ENCODE measurements at places on chromosomes 6 and 20. TPM values are rescaled to one million over a fixed set of nuclear protein-coding genes. Genes with fewer than 3 reads are reported as not detected.

DNA sequence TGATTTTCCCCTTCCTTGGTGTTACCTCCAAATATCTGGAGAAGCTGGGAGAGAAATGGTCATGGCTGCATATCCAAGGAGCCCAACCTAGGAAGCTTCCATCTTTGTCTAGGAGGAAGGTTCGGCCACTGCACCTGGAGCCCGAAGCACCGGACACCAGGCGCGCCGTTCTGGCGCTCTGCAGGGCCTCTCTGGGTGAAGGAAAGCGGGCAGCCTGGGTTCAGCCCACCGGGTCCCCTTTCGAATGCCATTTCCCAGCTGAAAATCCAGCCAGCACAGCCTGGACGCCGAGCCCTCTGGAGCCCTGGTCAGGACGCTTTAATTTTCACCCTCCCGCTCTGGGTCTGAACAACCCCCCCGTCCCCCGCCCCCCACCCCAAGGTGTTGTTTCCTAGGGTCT, 1.2 kb downstream of the LINC00237 start:
- no peak overlapping the region for H3K4me3 ChIP-seq
- H3K36me3 ChIP-seq: no peaks in the 10 kb centered on the region
- DNase-seq: no peak
- H3K27me3 ChIP-seq: peaks cover 13% of the 10 kb centered on the region

DNA sequence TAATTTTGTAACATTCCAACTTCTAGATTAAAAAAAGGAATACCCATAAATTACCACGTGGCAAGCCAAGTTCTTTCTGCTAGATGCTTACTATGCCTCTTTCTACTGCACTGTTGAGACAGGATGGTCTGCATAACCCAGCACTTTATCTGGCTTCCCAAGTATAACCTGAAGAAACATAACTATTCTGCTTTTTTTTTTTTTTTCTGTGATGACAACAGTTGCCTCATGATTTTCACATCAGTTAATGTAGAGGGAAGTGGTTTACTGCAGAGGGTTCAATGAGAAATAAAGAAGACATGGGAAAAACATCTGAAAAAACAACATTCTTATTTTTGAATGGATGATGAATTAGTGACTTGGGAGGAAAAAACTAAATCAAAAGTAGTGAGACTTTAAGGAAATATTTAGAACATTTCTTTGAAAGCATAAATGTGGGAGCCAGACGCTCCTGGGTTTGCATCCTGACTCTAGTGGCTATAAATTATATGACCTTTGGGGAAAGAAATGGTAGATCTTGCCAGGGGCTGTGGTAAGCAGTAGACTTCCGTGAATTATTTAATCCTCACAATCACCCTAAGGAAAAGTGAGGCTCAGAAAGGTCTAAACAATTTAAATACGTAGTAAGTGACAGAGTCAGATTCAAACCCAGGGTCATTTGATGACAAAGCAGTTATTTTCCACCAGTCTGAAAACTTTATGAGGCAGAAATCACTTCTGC, 230.7 kb downstream of the PHACTR1 start:
- no peaks in the 10 kb centered on the region for H3K27me3 ChIP-seq
- no peaks in the 10 kb centered on the region for H3K36me3 ChIP-seq
- H3K4me1 ChIP-seq: no peaks in the 10 kb centered on the region
- DNase-seq: no peak
- H3K4me3 ChIP-seq: no peak overlapping the region

DNA sequence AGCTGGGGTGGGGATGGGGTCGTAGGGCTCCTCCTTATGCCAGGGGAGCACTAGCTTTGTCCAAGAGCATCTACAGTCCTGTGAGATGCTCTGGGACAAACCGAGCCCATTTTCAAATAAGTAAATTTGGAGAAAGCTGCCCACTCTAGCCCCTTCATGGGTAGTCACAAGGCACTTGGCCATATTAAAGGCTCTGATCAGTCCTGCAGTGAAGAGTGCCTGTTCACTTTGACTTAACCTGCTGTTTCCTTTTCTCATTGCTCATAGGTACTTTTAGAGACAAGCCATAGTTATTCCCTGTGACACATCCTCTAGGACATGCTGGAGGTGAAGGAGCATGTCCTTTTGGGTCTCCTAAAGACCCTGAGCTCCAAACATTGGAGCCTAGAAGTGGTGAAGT, 38.4 kb downstream of the FAM110A start:
- no peak for DNase-seq
- H3K4me3 ChIP-seq: no peak overlapping the region
- H3K4me1 ChIP-seq: no peaks in the 10 kb centered on the region
- no peak overlapping the region for H3K27ac ChIP-seq
- no peaks in the 10 kb centered on the region for H3K36me3 ChIP-seq
- H3K27me3 ChIP-seq: no peaks in the 10 kb centered on the region

GRCh38 chr20:5024103-5024502, 22.8 kb upstream of the SLC23A2 start:
- H3K4me3 ChIP-seq: no peak overlapping the region
- H3K27me3 ChIP-seq: no peaks in the 10 kb centered on the region
- H3K27ac ChIP-seq: no peak overlapping the region
- no peak for DNase-seq

- H3K36me3 ChIP-seq: no peaks in the 10 kb centered on the region
- no peaks in the 10 kb centered on the region for H3K27me3 ChIP-seq
- H3K4me1 ChIP-seq: peaks cover 14% of the 10 kb centered on the region
These were observed 54.1 kb downstream of the UBE2V1 start for GRCh38 chr20:50058662-50059402.

GRCh38 chr6:166552600-166552999, 33.9 kb downstream of the RAMACL start:
- H3K27me3 ChIP-seq: no peaks in the 10 kb centered on the region
- no peak overlapping the region for H3K4me3 ChIP-seq
- H3K36me3 ChIP-seq: no peaks in the 10 kb centered on the region
- H3K4me1 ChIP-seq: peaks cover 18% of the 10 kb centered on the region

Gene LST1
- 86.5 TPM for total RNA-seq

Gene SAPCD1
- not detected for total RNA-seq

Gene SLC22A7
- not detected for total RNA-seq

Gene TUBB2B
- 41.7 TPM for total RNA-seq

Gene RIN2
- 71.4 TPM for total RNA-seq

Gene CYP24A1
- total RNA-seq: not detected

Gene ISM1
- 47.3 TPM for total RNA-seq

Gene ZKSCAN3
- total RNA-seq: 4.5 TPM

Gene ESR1
- 5.4 TPM for total RNA-seq

Gene SNX9
- 61.5 TPM for total RNA-seq

Measured in tibial nerve (tissue), 4 donors.